ENCODE measurements at places on chromosomes 13 and 19.

- peaks cover 2% of the 10 kb centered on the region for H3K36me3 ChIP-seq
- H3K4me3 ChIP-seq: no peak overlapping the region
- H3K27ac ChIP-seq: no peak overlapping the region
- peaks cover 13% of the 10 kb centered on the region for H3K4me1 ChIP-seq
- no peak for DNase-seq
Observed at GRCh38 chr19:40360020-40360707, 11.7 kb downstream of the PLD3 start.

GRCh38 chr13:69706807-69707206, 400.8 kb upstream of the ATXN8OS start:
- no peak overlapping the region for H3K27ac ChIP-seq
- H3K4me1 ChIP-seq: no peaks in the 10 kb centered on the region
- no peak overlapping the region for H3K4me3 ChIP-seq
- H3K36me3 ChIP-seq: no peaks in the 10 kb centered on the region
- DNase-seq: no peak

DNA sequence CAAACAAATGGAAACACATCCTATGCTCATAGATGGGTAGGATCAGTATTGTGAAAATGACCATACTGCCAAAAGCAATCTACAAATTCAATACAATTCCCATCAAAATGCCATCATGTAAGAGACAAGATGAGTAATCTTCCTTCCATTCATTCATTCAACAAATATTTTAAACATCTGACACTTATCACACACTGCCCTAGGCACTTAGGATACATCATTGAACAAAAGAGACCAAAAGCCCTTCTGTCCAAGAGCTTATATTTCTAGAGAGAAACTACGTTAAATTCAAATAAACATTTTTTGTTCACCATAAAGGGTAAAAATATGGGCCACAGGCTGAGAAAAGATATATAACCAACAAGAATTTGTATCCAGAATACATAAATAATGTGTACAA, 20.5 kb upstream of the LHFPL6 start:
- H3K4me3 ChIP-seq: no peak overlapping the region
- DNase-seq: no peak
- no peaks in the 10 kb centered on the region for H3K4me1 ChIP-seq

- H3K27me3 ChIP-seq: peaks cover 35% of the 10 kb centered on the region
- peak overlapping the region; percentile 41 for H3K4me3 ChIP-seq
- H3K27ac ChIP-seq: no peak overlapping the region
- peaks cover 3% of the 10 kb centered on the region for H3K36me3 ChIP-seq
Observed at GRCh38 chr19:10432736-10433130, 12.4 kb downstream of the PDE4A start.

All from activated CD4-positive, alpha-beta memory T cell treated with anti-CD3 and anti-CD28 coated beads for 36 hours (primary cell).